ENCODE measurements at places on chromosomes 5 and 9. TPM values are rescaled to one million over a fixed set of nuclear protein-coding genes. Genes with fewer than 3 reads are reported as not detected.

- no peak for DNase-seq
Measured at GRCh38 chr5:111537141-111538024, 25.0 kb upstream of the STARD4 start.

DNA sequence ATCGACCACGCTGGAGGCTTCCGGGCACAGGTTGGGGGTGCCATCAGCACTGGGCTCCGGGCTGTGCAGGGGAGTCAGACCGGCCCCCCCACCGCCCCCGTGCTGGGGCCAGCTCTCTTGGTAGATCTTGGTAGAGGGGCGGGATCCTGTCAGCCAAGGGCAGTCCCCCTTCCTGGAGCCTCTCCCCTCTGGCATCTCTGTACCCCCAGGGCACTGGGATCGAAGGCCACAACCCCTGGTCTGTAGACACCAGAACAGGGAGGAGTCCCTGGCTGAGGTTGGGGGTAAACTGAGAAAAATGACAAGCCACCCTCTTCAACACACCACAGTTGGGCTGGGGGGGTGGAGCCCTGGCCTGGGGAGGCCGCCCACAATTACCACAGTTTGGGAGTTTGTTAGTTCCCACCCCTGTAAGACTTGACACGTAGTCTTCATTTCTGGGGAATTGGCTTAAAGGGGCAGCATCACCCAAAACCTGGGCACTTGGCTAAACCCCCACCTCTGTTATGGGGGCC, 882 bp downstream of the CERCAM start:
- no peak for DNase-seq

GRCh38 chr5:54876976-54877375, 108.4 kb downstream of the ESM1 start:
- no peak for DNase-seq

SPINK6 gene
- total RNA-seq, result 0.89 TPM

DNA sequence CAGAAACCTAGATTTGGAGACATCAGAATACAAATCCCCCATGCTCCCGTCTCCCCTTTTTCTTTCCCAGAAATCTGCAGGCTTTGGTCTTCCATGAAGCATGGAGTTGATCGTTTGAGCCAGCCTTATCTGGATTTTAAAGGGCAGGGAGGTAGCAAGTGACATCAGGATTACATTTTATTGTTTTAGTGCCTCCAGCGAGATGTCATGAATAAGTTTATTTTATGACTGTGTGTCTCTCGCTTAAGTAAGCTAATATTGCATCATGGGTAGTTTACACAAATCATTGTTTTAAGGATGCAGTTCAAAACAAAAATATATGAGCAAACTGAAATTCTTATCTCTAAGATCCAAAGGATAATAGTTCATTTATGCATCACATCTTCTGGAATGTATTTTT, 50.7 kb upstream of the TNFSF8 start:
- DNase-seq, result peak; percentile 74

GRCh38 chr5:55350754-55351153, 43.0 kb downstream of the MTREX start:
- no peak for DNase-seq

TXNDC8 gene
- total RNA-seq, result not detected

DNA sequence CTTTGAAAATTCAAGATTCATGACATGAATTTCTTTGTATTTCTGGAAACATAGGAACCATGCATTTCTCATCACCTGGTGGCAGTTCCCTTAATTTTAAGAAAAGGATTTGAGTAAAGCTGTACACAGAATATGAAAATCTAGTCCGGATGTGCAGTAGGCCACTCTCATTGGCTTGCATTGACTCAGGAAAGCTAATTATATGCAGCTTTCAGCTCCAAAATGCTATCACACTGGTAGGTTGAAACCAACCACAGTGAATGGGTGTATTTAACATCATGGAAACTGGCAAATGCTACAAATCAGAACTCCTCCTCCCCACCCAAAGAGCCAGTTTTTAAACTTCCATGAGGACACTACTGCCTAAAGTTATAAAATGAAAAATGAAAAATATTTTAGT, 161.6 kb upstream of the FBXL17 start:
- no peak for DNase-seq
